ENCODE measurements at places on chromosomes 12 and 14. TPM values are rescaled to one million over a fixed set of nuclear protein-coding genes. Genes with fewer than 3 reads are reported as not detected.

SOS2 gene
- 9.0 TPM for total RNA-seq

RPGRIP1 gene
- total RNA-seq: 1.1 TPM

TAS2R8 gene
- total RNA-seq: not detected

GDF3 gene
- not detected for total RNA-seq

GRCh38 chr12:102535306-102535705 is 54.9 kb upstream of the IGF1 start:
- no peak overlapping the region for H3K27ac ChIP-seq
- DNase-seq: no peak
- no peaks in the 10 kb centered on the region for H3K4me1 ChIP-seq
- H3K36me3 ChIP-seq: no peaks in the 10 kb centered on the region

GRCh38 chr12:90854136-90854689 is 100.8 kb downstream of the CCER1 start:
- no peaks in the 10 kb centered on the region for H3K27me3 ChIP-seq
- no peaks in the 10 kb centered on the region for H3K36me3 ChIP-seq
- H3K4me3 ChIP-seq: no peak overlapping the region
- DNase-seq: no peak
- H3K4me1 ChIP-seq: peaks cover 7% of the 10 kb centered on the region

- DNase-seq: no peak
- H3K27me3 ChIP-seq: no peaks in the 10 kb centered on the region
- no peak overlapping the region for H3K27ac ChIP-seq
- no peak overlapping the region for H3K4me3 ChIP-seq
- no peaks in the 10 kb centered on the region for H3K4me1 ChIP-seq
- H3K36me3 ChIP-seq: no peaks in the 10 kb centered on the region
Measured at GRCh38 chr14:75188520-75189268, 12.3 kb upstream of the TMED10 start.

DNA sequence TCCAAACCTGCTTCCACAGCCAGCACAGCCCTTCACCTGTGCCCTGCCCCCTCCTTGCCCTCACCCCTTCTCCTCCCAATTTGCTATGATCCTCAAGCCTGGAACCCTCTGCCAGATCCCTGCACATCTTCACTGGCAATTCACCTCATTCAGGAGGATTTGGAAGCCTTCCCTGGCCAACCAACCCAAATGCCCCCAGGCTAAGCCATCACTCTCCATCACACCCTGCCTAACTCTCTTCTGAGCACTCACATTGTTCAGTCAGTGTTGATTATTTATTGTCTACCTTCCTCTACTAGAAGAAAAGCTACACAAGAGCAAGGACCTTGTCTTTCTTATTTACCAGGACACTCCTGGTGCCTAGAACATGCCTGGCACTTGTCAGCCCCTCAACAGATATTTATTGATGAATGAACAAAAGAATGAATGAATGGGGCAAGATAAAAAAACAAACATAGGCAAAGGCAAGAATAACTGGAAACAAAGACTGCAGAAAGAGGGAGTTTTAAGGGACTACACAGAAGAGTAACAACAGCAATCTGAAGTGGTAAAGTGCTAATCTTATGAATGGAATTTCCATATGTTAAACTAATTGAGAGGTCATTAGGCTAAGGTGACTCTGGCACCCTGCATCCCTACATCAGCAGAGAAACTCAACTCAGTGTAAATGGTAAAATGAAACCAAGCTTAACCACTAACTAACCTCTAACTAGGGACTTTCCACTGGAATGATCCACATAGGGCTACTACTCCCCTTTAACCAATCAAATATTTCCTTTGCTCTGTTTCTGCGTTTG is 33.4 kb downstream of the TMTC1 start:
- no peak overlapping the region for H3K4me3 ChIP-seq
- H3K36me3 ChIP-seq: no peaks in the 10 kb centered on the region
- DNase-seq: no peak
- H3K27ac ChIP-seq: no peak overlapping the region
- H3K27me3 ChIP-seq: no peaks in the 10 kb centered on the region
- H3K4me1 ChIP-seq: no peaks in the 10 kb centered on the region

DNA sequence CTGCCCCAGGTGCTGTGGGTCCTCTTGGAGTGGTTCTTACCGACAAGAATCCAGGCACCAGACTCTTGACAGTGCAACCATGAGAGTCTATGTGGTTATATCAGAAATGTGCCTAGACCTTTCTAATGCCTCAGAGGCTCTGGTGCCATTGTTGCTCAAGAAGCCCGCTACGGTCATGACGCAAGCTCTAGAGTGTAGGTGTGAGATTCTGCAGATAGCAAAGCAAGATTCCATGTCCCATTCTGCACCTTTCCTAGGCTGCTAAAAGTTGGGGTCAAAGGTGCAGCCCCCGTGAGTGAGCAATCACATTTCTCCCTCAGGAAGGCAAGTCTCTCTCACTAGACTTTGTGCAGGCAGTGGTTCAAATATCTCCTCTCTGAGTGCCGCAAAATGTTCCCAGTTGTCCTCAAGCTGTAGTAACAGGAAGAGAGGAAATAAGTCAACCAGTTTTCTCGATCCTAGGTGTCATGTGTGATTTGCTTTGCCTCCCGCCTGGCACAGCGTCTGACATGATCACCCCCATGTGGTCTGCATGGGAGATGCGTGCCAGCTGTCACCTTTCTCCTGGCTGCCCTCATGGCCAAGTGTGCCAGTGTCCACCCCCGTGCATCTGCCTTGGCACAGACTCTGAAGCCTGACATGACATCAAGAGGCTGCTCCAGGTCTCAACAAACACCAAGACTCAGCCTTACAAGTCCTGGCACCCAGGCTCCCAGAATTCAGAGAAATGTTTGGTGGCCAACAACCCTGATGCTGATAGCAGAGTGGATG is 122.5 kb upstream of the COCH start:
- H3K4me1 ChIP-seq: no peaks in the 10 kb centered on the region
- H3K27ac ChIP-seq: no peak overlapping the region
- H3K27me3 ChIP-seq: no peaks in the 10 kb centered on the region
- H3K4me3 ChIP-seq: no peak overlapping the region
- no peaks in the 10 kb centered on the region for H3K36me3 ChIP-seq

GRCh38 chr12:53652366-53652765 is 23.5 kb downstream of the ATP5MC2 start:
- DNase-seq: no peak
- H3K27me3 ChIP-seq: no peaks in the 10 kb centered on the region

- no peak overlapping the region for H3K27ac ChIP-seq
- H3K36me3 ChIP-seq: peaks cover 16% of the 10 kb centered on the region
- no peaks in the 10 kb centered on the region for H3K27me3 ChIP-seq
- no peaks in the 10 kb centered on the region for H3K4me1 ChIP-seq
- no peak overlapping the region for H3K4me3 ChIP-seq
Measured at GRCh38 chr12:57008178-57008577, 1.8 kb upstream of the ZBTB39 start.

DNA sequence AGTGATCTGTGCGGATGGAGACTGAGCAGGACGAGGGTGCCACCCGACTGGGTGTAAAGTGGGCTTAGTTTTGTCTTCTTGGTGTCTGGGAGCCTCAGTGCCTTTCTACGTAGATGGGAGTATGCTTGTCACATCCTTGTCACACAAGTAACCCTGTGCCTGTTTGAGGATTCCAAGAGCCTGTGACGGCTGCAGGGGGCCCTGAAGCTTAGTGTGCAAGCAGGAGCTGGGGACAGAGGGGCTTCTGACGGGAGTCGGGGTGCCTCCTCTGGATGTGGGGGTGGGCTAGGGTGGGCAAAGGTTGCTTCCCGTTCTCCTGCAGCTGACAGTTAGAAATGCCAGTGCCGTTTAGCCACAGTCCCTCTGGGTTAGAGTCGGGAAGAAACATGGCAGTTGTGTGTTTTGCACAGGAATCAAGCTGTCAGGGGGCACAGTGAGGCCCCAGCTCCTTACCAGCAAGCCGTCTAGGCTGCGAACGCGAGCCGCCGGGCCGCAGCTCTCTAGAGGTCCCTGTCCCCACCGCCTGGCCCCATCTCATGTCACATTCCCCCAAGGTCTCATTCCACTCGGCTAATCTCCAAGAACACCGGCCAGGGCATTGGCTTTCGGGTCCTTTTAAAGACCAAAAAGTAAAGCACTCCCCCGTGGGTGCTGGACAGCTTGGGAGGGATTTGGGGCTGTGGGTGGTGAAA is 7.0 kb downstream of the RTL1 start:
- no peak overlapping the region for H3K4me3 ChIP-seq
- no peak for DNase-seq
- H3K27ac ChIP-seq: no peak overlapping the region
- no peaks in the 10 kb centered on the region for H3K36me3 ChIP-seq

- no peaks in the 10 kb centered on the region for H3K27me3 ChIP-seq
- H3K27ac ChIP-seq: no peak overlapping the region
- H3K36me3 ChIP-seq: no peaks in the 10 kb centered on the region
- no peak overlapping the region for H3K4me3 ChIP-seq
Measured at GRCh38 chr12:52529846-52530245, 9.7 kb upstream of the KRT5 start.

DNA sequence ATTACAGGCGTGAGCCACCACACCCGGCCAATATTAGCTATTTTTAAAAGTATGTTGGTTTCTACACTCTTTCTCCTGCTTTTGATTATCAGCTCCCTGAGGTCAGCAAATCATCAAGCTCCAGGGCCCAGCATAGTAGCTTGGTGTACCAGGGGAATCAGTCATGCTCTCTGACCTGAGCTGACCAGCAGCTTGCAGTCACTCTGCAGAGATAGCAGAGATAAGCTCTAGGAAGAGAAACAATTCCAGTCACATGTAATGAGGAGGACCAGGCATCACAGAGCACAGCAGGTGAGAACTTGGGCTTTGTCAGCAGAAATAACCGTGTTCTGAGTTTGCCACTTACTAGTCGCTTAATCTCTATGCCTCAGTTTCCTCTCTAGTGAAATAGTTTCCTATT is 8.5 kb downstream of the PLEKHD1 start:
- no peak for DNase-seq
- H3K4me1 ChIP-seq: no peaks in the 10 kb centered on the region
- no peaks in the 10 kb centered on the region for H3K27me3 ChIP-seq
- no peak overlapping the region for H3K4me3 ChIP-seq
- H3K36me3 ChIP-seq: no peaks in the 10 kb centered on the region
- no peak overlapping the region for H3K27ac ChIP-seq

Data from right lobe of liver (tissue), 6 donors.